Cerebellar cortex (tissue), 1 donor: ENCODE measurements at places on chromosomes 7 and 10.

GRCh38 chr7:99210265-99210970 is 2.5 kb upstream of the KPNA7 start:
- DNase-seq = no peak

DNA sequence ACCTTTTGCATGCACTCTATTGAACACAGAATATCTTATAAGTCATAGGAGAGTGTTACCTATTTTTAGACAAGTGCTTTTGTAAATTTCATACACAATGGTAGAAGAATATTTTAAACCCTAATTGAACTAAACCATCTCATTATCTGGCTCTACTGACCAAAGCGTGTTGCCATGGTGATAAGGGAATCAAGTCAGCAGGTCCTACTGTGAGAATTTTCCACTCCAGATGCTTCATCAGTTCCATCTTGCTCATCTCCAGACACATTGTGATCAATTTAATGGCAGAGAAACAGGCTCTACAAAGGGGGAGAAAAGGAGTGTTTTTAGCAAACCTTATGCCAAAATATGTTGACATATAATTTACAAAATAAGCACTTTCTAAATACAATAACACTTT is 621.9 kb upstream of the GHITM start:
- no peak for DNase-seq

DNA sequence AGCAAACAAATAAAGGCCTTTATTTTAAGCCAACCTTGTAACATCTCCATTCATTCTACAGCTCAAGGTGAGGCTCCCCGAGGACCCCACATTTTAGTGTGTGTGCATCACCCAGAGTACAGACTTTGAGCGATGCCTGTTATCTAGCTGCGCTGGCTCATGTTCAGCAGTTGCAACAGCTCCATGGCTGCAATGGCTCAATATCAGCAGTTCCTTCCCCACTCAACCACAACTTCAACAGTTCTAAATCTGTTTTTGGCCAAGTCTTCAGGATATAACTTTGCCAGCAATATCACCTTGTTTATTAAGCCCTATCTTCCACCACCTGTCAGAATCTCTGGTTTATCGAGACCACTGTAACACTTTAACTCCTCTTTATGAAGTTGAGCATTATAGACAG is 95.8 kb downstream of the WNT2 start:
- no peak for DNase-seq

DNA sequence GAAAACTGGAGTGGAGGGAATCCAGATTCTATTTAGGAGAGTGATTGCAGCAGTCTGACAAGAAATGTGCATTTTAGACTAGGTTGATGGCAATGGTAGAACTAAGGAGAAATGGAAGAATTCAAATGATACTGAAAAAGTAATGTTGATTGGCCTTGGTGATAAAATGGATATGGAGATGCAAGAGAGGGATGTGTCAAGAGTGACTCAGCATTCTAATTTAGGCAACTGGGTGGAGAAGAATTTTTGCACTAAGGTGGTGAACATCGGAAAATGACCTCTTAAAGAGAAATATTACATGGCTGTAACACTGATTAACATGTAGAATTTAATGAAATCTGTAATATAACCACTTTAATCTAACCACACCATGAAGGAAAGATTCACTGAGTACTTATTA is 806.5 kb downstream of the PHTF2 start:
- DNase-seq = no peak

DNA sequence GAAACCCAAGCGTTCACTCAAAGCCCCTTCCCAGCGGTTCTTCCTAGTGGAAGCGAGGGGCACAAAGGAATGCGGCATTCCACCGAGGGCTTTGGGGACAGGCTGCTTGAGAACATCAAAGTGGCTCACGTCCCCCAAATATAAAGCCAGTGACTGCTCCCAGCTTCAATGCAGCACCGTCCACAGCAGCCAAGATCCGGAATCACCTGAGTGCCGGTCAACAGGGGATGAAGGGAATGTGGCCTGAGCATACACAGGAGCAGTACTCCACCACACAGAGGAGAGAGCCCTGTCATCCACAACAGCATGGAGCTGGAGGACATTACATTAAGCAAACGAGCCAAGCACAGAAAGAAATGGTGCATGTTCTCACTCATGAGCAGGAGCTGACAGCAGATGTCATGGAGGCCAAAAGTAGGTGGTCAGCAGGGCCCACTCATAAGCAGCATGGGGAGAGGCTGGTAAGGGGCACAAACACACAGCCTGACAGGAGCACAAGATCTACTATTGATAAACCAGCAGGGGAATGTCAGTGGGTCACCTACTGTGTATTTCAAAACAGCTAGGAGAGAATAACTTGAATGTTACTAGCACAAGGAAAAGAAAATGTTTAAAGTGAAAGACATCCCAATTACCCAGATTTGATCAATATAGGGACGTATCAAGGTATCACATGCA is 79.5 kb downstream of the DIP2C start:
- DNase-seq = no peak

GRCh38 chr10:42112331-42113157 is 525.8 kb downstream of the ZNF33B start:
- no peak for DNase-seq

- no peak for DNase-seq
Measured at GRCh38 chr7:36261019-36261754, 108.1 kb downstream of the EEPD1 start.

DNA sequence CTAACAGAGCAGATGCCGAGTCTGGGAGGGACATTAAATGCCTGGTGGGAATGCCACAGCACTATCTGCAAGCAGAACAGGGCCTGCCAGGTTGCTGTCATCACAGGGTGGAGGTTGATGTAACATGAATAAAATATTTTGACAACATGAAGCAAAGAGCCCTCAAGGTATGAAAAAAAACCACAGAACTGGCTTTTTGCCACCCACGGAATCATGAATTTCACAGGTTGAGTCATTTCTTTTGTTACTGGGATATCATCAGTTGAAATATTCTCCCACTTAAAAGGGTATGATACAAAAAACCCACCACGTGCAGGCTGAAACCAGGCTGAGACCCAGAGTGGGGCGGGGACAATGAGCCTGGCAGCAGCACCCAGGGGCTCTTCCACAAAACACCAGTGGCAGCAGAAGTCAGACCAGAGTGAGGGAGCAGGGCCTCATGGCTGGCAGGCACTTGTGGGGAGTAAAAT is 220.1 kb downstream of the TNS3 start:
- peak; percentile 56 for DNase-seq

GRCh38 chr10:50470345-50470744 is 153.4 kb downstream of the SGMS1 start:
- DNase-seq = no peak

DNA sequence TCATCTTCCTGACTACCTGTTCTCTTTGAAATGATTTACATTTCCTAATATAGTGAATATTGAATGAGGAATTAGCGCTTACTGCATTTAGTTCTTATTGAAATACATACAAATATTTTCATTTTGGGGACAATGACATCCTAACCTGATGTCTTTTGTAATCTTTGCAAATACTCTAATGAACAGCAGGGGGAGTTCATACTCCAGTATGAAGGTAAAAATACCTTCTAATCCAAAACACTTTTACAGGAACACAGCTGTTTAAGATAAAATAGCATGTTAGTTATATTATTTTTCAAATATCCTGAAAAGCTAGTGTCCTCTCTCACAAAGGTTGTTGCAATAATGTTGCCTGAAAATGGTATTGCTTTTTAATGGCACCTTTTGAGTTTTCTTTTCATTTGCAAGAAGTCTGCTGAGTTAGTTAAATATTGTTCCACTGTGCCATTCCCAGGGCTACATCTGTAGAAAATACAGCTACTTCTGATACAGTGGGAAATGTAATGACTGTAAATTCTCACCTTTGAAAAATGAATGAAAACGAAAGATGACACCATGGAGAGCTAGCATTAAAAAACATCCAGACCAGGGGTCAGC is 400.0 kb downstream of the PHF14 start:
- peak; percentile 5 for DNase-seq
